Mesenteric fat pad (tissue), 1 donor: ENCODE measurements at places on chromosomes 4 and X. TPM values are rescaled to one million over a fixed set of nuclear protein-coding genes. Genes with fewer than 3 reads are reported as not detected.

The SORCS2 gene
- total RNA-seq: 1.9 TPM

DNA sequence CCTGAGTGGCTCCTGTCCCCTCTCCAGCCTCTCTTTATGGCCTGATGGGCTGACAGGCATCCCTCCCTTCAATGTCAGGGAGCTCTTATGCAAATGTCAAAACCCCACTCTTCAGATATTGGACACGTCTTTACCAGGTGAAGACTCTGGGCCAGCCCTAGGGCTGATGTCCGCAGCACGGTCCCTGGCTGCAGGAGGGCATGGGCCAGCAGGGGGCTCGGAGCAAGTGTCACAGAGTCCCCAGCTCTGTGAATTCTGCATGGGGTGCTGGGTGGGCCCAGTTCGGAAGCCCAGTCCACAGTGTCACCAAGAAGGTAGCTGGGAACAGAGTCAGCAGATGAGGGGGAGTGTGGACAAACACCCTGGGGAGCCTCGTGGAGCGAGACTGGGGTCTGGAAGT, 39.6 kb upstream of the PSAPL1 start:
- no peak for DNase-seq

- DNase-seq: no peak
These were observed 4.5 kb downstream of the PCGF3 start for GRCh38 chr4:710116-710515.

- DNase-seq: no peak
These were observed 208.1 kb upstream of the ADGRL3 start for GRCh38 chr4:60992037-60992436.

DNA sequence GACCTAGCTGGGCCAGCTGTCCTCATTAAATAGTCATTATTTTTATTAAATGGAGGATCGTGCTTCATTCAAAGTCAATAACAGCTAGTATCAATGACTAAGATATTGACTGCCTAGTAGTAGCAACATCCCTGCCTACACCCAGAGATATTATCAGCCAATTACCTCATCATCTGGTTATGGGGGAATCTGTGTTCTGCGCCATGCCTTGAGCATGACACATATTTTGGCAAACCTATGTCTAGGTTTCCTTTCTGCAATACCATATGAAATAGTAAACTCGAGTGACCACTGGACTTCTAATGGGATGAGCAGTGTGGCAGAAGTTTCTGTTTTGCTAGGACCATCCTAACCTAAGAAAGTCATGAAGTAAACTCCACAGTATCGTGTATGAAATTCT, 50.0 kb upstream of the AADAT start:
- no peak for DNase-seq

The PPARGC1A gene
- 9.7 TPM for total RNA-seq

- DNase-seq: no peak
These were observed 72.3 kb upstream of the STIM2 start for GRCh38 chr4:26788341-26788733.

The ZCCHC18 gene
- not detected for total RNA-seq
